T-helper 2 cell treated with Interferon-gamma antibody and Interleukin-4, amounts not matched to agents 5 μg/mL and 100 μg/mL, for 36 hours (primary cell): ENCODE measurements at places on chromosomes 11 and 22.
A peak's percentile ranks its signal among the peaks of the same experiment; 100 is the strongest.

DNA sequence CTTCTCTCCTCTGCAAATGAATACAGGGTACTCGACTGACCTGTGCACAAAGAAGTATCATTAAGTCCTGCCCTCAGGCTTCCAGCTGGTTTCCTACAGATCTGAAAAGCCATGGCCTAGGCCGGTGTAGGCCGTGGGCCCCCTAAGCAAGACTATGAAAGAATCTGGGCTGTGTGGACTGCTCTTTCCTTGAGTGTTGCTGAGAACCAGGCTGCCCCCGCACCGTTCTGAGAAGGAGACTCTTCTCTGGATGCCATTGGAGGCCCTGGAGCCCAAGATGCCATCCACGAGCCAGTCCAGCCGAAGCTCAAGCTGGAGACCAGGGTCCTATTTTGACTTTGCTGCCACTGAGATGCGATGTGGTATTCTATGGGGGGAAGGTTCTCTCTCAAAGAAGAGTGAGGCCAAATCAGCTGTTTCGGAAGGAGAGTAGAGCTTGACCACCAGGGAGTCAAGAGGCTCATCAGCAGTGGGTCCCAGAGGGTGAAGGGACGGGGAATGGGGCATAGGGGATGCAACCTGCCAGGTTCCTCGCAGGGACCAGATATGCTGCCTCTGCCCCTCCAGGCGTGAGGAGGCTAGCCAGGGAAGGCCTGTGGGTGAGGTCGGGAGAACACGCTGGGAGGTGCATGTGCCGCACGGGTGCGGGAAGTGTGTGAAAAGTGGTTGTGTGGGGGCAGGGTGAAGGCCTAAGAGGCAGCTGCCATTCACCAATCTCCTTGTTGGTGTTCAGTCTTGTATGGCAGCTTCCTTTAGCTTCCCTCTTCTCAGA, 96.4 kb upstream of the B3GAT1 start:
- DNase-seq, result no peak

GRCh38 chr11:8987446-8987845, 16.4 kb downstream of the NRIP3 start:
- no peak for DNase-seq

DNA sequence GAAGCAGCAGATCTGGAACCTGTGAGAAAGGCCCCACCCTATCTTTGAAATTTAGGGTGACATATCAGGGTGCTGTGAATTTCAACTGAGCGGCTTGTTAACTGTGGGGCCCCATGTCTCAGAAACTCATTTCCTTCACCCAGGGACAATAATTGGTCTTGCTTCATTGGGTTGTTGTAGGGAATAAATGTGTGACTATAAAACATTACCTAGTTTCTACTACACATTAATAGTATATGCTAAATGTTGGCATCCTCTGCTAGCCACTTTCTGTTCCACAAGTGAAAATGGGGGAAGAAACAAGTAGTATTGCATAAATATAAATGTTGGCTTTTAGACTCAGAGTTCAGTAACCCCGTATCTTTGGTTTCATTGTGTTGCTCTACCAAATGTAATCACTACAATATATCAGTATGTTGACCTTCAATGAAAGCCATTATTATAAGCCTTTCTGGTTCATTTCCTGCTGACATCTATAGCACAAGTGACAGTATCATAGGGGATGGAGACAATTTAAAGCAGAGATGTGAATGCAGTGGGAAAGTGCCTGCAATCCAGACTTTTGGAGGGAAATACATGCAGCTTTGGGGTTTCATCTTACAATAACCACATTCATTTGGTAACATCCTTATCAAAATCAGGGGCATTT, 905.5 kb upstream of the RAG2 start:
- DNase-seq, result no peak

DNA sequence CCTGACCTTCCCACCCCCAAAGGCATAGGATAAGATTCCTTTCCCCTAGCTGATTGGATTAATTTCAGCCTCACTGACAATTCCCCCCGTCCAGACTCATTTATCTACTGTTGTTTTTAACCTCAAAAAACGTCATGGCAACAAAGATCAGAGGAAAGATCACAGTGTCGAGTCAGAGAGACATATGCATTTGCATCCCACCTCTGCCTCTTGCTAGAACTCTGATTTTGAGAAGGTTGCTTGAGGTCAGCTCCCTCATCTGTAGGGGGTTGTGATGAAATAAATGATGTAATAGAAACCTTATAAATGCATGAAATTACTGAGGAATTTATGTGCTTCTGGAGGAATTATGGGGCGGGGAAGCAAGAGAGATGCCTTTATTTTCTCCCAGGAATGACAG, 53.3 kb upstream of the SYN3 start:
- no peak for DNase-seq

GRCh38 chr11:78032090-78032489, 9.0 kb upstream of the KCTD14 start:
- DNase-seq, result no peak

GRCh38 chr22:22479999-22480532, 28.5 kb downstream of the ZNF280B start:
- DNase-seq, result no peak

DNA sequence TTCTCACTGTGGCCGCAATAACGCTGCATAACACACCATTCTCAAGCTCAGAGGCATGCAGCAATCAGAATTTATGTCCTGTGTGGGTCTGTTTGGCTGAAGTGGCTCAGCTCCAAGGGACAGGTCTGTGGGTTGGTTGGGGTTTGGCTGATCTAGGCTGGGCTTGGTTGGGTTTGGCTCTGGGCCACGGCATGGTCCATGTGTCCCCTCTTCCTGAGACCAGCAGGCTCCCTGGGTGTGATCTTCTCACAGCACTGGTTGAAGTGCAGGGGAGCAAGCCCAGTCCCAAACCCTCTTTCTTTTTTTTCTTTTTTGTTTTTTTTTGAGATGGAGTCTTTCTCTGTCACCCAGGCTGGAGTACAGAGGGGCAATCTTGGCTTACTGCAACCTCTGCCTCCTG, 25.0 kb downstream of the SMIM38 start:
- DNase-seq, result no peak

DNA sequence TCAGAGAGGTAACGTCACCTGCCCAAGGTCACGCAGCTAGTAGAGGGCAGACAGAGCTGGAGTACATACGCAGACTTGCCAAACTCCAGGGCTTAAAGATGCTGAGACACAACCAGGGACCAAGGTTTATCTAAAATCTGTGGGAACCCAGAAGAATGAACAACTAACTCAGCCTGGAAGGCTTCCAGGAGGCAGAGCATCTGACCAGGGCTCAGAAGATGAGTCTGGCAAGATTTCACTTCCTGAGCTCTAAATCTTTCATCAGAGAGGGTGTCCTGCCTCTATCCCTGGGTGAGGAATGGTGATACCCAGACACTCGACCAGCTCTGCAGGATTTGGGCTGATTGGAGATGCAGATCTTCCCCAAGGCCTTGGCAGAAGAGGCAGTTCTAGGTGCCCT, 9.1 kb downstream of the GAL3ST1 start:
- DNase-seq, result no peak

- no peak for DNase-seq
Measured at GRCh38 chr11:128457874-128458273, 129.5 kb downstream of the ETS1 start.

DNA sequence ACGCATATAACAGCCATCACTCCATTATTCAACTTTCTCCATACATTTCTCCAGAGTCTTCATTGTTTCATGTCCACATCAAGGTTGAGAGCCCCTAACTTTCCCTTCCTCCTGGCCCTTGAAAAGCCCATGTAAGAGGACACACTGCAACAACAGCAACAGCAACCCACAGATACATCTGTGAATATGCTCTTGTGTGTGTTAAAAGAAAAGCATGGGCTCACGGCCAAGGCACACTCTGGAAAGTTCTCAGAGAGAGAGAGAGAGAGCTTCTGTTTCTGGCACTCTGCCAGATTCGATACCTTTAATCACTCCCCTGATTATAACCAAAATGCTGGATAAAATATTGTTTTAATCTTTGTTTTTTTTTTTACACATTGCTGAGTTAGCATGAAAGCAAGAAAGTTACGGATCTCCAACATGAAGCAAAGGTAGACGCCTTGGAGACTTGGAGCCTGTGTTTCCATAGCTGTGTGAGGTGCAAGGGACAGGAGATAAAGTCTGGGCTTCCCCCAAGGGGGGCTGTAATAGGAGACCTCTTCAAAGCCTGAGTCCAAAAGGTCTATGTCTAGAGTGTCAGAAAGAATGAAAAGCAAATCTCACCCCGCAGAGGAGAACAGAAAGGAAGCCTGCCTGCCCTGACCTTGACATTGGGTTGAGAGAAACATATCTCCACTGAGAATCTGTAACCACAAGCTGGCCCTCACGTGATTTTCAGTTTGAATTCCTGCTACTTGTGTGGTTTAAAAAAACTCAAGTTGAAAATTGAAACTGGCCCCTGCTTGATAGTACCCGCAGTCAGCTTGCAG, 33.7 kb upstream of the MPPED1 start:
- peak; percentile 17 for DNase-seq

- no peak for DNase-seq
Measured at GRCh38 chr11:15864026-15864805, 492.1 kb downstream of the SOX6 start.

DNA sequence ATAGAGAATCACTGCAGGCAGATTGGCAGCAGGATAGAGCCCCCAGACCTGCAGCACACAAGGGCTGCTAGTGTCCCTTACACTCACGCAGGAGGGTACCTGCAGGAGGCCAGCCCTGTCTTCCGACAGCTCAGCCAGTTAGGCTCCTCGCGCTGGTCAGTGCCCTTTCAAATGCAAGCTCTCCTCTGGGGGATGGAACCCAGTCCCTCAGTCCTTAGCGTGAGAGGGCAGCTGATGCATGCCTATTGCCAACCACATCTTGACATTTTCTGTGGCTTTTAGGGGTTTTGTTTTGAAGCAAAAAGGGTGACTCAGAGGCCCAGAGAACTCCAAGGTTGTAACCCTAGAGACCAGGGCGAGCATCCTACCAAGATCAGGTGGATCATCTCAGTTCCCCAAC, 40.0 kb downstream of the WNT11 start:
- peak; percentile 24 for DNase-seq

GRCh38 chr11:8805296-8805695, 105.7 kb upstream of the AKIP1 start:
- no peak for DNase-seq

DNA sequence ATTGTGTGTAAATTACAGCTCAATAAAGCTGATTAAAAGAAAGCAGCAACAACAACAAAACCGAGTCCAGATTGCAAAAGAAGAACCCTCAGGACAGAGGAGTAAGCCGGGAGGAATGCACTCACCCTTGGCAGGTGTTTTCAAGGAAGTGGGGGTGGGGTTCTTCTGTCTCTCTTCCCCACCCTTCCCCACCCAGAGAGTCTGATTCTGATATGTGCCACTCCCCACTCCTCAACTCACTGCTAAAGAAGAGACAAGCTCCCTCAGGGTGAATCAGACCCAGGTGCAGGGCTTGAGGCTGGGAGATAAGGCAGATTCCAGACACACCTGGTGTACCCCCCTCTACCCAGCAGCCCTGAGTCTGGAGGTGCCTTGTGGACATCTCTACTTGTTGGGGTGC, 38.4 kb upstream of the PHF21A start:
- DNase-seq, result no peak

GRCh38 chr11:37115963-37116362, 517.9 kb upstream of the RAG2 start:
- DNase-seq, result no peak

- no peak for DNase-seq
Measured at GRCh38 chr11:2205981-2206690, 34.5 kb upstream of the TH start.

- DNase-seq, result no peak
Measured at GRCh38 chr22:49208004-49208402, 619.7 kb downstream of the BRD1 start.

DNA sequence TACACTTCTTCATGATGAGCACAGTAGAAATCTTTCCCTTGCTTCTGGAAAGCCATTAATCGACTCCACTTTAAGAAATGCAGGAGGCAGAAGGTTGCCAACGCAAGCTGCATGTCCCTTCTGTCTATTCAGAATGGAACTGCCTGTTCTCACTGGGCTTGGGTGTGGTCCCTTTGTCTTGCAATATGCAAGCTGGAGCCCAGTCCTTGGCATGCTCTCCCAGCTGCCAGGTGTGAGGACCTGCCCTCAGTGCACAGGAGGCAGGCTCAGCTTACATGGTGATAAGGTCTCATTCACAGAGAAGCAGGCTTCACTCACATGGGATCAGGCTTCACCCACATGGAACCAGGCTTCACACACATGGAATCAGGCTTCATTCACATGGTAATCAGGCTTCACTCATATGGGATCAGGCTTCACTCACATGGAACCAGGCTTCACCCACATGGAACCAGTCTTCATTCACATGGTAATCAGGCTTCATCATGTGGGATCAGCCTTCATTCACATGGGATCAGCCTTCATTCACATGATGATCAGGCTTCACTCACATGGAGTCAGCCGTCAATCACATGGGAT, 59.2 kb upstream of the USP47 start:
- DNase-seq, result no peak

- DNase-seq, result no peak
Measured at GRCh38 chr22:37126383-37126782, 16.9 kb upstream of the TMPRSS6 start.

GRCh38 chr11:59759900-59760299, 4.7 kb downstream of the STX3 start:
- no peak for DNase-seq

- DNase-seq, result no peak
Measured at GRCh38 chr11:133778161-133778560, 67.2 kb downstream of the SPATA19 start.
